ENCODE measurements at places on chromosomes 1 and 21.

- no peak for DNase-seq
Observed at GRCh38 chr1:110506541-110506940, 12.4 kb downstream of the KCNA10 start.

DNA sequence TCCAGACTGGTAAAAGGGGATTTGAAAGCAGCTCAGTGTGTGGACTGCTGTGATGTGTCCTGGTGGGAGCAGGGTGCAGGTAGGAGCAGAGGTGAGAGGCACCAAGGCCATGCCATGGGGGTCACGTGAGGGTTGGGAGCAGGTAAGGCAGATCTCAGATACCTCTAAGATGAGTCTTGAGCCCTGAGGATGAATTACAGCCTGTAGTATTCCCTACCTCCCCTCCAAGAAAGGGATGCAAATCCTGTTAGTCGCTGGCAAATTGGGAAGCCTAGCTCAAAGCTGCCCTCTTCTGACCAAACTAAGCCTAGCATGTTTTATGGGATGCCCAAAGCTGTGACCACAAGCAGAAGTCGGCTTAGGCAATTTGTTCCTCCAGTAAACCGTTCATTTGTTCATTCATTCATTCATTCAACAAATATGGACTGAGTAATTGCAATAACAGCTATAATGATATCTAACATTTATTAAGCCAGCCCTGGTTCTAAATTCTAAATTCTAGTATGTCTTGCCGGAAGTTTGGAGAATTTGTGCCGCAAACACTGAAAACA is 3.9 kb upstream of the NUAK2 start:
- DNase-seq = peak; percentile 68

GRCh38 chr1:15850471-15851001 is 3.0 kb downstream of the SPEN start:
- no peak for DNase-seq

DNA sequence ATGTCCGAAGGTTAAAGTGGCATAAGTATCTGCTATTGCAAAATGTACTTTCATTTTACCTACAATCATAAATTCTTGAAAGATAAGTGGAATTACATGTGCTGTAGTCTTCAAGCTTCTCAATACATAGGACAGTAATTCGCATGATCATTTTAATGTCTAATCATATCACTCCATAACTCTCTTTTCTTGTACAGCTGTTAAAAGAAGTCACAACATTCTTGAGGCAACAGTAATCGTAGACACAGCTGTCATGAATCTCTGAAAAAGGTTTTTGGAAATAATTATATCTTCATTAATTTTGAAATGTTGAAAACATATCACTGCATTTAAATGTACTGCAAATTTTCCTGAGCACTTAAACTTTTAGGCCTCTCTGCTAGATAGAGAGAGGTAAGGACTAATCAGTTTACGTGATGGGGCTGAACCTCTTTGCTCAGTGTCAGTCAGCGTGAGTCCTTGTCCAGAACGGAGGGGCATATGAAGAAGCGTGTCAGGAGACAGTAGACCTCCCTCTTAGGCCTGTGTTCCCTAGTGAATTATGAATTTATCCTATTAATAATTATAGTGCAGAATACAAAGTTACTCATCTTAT is 133.4 kb downstream of the NEK7 start:
- no peak for DNase-seq

DNA sequence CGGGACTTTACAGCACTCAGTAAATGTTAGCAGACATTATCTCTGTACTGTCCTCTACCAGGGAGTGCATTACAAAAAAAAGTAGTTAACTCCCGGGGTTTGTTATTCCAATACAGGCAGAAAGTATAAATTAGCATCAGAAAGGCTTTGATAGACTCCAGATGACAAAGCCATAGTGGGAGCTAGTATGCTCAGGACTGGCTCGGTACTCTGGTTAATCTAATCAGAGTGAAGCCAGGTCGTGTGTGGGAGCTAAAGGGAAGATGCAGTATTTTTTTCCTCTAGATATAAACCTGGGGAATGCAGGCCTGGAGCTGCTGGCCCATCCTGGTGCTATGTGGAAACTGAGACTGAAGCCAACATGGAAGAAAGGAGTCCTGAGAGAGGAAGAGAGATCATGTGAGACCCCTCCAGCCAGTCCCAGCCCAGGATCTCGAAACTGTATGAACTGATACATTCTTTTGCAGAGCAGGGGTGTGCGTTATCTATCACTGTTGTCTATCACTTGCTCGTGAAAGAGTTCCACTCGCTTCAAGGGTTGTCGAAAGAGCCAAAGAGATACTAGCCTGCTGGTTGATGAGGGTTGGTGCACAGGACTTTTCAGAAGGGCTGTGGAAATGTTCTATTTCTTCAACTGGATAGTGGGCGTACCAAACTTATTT is 125.8 kb downstream of the PLPP3 start:
- no peak for DNase-seq

GRCh38 chr1:78211483-78212092 is 165.8 kb downstream of the GIPC2 start:
- DNase-seq = no peak

DNA sequence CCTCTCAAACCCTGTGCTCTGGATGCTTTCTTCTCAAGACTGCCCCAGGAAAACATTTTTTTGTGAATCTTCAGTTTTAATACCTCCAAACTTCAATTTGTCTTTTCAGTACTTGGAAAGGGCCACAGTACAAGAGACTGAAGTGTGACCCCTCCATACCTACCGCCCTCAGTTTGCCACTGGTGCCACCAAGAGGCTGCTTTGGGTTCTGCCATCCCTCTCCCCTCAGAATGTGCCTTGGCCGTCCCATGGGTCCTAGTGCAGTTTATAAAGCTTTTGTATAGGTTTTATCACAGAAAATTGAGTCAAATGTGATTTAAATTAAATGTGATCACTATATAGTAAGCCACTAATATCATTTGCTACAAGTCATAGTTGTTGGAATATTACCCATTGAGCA is 60.8 kb upstream of the PGD start:
- DNase-seq = no peak

DNA sequence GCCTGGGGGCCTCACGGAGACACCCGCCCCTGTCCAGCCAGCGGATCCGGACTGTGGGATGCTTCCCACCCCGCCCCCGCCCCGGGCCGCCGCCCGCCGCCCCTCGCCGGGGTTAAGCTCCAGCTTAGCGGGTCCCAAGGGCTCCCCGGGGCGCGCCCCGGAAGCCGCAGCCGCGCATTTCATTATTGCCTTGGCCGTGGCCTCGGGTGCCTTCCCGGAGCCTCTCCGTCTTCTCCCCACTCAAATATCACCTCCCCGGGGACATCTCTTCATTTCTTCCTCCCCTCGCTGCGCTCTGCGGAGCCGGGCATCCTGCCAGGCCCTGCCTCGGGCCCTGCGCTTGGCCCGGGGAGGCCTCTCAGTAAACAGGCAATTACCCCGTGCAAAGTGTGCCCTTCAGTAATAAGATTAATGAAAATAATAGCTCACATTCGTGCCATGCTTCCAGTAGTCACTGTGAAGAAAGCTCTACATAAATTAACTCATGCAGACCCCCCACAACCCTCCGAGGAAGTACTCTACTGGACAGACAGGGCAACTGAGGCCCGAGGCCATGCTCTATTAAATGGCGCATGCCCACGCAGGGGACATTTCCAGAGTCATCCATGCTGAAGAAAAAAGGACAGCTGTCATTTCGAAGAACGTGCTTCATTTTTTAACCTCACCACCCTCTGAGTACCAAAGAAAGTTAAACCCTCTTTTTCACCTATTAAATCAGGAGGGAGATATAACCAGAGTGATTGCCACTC is 49.9 kb upstream of the LAPTM5 start:
- DNase-seq = no peak

GRCh38 chr1:228240411-228241240 is 32.8 kb downstream of the OBSCN start:
- no peak for DNase-seq

DNA sequence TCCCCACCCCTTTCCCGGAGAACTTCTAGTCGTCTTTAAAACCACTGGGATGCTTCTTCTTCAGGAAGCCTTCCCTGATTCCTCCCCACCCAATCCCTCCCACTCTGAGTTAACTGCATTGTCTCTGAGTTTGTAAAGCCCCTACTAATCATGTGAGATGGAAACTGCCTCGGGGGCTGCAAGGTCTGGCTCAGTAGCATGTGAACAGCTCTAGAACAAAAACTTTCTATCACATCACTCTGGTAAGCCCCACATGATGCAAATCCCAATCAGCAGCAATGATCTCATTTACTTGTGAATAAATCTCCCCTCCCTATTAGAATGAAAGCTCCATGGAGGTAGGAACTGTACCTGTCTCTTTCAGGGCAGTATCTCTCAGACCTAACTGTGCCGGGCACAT is 141.0 kb upstream of the JUN start:
- no peak for DNase-seq

- DNase-seq = no peak
Observed at GRCh38 chr1:1178794-1179331, 5.2 kb downstream of the TTLL10 start.

- no peak for DNase-seq
Observed at GRCh38 chr21:42547906-42548365, 34.3 kb downstream of the SLC37A1 start.

DNA sequence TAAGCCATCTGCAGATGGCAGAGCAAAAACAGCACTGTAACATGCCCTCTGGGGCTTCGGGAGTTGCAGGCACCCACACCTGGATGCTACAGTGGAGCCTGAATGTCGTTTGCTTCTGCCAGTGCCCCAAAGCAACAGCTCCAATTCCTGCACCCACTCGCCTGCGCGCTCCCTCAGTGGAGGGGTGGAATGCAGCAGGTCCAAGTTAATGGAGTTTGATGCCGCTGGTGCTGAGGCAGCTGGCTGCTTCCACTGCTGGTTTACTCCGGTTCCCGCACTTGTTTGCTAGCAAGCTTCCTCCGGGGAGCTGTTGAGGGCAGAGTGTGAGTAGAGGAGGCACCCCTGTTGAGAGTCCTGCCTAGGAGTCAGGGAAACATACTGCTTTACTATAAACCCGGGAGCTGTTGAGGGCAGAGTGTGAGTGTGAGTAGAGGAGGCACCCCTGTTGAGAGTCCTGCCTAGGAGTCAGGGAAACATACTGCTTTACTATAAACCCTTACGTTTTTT is 584.0 kb upstream of the TMPRSS15 start:
- no peak for DNase-seq

- DNase-seq = no peak
Observed at GRCh38 chr21:38075833-38076587, 159.8 kb upstream of the KCNJ6 start.

GRCh38 chr1:207025146-207025880 is 7.2 kb downstream of the C1orf116 start:
- no peak for DNase-seq

GRCh38 chr1:201376464-201377374 is 761 bp downstream of the TNNT2 start:
- no peak for DNase-seq

- no peak for DNase-seq
Observed at GRCh38 chr1:237789619-237790018, 101.1 kb downstream of the ZP4 start.

- no peak for DNase-seq
Observed at GRCh38 chr1:244755673-244756072, 79.8 kb upstream of the COX20 start.

DNA sequence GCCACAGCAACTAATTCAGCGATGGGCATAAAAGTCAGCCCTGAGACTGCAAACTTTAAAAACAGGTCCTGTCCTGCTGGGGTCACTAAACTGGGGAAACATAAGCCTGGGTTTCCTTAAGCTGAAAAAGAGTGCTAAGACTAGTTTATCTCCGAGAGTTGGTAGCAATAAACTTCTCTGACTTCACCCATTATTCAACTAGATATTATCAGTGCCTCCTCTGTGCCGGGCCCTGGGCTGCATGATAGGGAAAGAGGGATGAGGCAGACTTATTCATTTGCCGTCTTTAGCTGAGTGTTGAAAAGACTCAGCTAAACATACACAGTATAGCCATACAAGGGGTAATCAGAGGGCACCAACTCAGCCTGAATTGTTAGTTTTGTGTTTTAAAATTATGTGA is 33.0 kb downstream of the AK2 start:
- DNase-seq = no peak

GRCh38 chr21:43817157-43818086 is 28.0 kb downstream of the RRP1 start:
- peak; percentile 73 for DNase-seq

- no peak for DNase-seq
Observed at GRCh38 chr21:31011412-31011811, 26.9 kb downstream of the KRTAP19-8 start.

DNA sequence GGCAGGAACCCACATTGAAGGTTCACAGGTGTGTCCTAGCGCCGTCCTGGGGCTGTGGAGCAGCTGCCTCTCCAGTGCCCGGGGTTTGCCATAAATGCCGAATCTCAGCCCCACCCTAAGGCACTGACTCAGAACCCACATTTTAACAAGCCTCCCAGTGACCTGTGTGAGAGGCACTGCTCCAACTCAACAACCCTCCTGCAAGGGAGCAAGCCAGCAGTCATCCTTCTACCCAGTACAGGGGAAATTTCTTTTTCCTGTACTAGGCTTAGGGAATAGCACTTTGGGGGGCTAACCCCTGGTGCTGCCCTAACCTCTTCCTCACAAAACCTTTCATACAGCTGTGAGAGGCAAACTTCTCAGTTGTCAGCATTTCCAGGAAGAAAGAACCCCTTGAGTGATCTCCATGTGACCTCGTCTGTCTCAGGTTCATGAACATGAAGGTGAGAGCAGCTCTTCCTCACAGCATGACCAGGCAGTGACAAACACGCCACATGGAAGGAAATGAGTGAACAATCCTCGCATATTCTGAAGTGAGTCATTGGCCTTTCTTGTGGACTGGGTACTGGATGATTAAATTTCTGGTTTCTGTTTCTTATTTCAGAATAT is 11.4 kb upstream of the BCAR3 start:
- DNase-seq = peak; percentile 45

GRCh38 chr1:85225624-85226380 is 25.0 kb upstream of the SYDE2 start:
- no peak for DNase-seq

- DNase-seq = no peak
Observed at GRCh38 chr1:93723110-93723509, 41.5 kb upstream of the BCAR3 start.

DNA sequence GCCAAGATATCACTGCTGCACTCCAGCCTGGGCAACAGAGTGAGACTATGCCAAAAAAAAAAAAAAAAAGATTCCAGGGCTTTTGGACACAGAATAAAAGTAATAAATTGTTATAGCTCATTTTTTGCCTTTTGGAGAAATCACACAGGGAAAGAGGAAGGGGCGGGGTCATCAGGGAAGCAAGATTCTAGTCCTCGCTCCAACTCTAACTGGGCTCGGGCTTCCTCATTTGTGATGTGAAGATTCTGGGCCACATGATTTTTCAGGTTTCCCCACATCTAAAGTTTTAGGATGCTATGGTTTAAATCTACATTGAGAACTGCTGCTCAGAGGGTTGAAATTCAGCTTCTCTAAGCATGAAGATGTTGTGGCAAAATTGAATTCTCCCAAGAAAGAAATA is 179.3 kb upstream of the PLXNA2 start:
- peak; percentile 24 for DNase-seq

- no peak for DNase-seq
Observed at GRCh38 chr1:59151387-59151761, 145.5 kb upstream of the FGGY start.

GRCh38 chr1:44040418-44040817 is 9.2 kb upstream of the SLC6A9 start:
- DNase-seq = peak; percentile 8

Data from CD14-positive monocyte (primary cell).